Amniotic epithelial cell (primary cell): ENCODE measurements at places on chromosomes 3 and 15.

DNA sequence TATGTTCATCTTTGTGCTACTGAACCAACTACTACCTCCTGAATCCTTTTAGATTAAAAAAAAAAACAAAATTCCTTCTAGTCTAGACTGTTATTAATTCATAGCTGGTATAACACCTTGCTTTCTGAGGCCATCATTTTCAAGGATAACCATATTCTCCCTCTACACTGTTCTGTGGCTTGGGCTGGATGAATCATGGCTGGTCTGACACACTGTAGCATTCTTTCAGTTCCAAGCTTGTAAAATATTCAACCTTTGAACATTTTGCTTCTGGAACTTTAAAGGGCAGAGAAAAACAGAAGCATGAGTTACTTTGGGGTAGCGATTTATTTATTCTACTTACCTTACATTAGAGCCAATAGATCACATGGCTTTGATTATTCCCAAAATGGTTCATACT is 7.6 kb downstream of the HSPBAP1 start:
- peak; percentile 79 for DNase-seq

- DNase-seq = no peak
Measured at GRCh38 chr3:143119974-143120715, 574 bp downstream of the CHST2 start.

GRCh38 chr15:87777054-87777561 is 479.4 kb downstream of the NTRK3 start:
- DNase-seq = peak; percentile 22

DNA sequence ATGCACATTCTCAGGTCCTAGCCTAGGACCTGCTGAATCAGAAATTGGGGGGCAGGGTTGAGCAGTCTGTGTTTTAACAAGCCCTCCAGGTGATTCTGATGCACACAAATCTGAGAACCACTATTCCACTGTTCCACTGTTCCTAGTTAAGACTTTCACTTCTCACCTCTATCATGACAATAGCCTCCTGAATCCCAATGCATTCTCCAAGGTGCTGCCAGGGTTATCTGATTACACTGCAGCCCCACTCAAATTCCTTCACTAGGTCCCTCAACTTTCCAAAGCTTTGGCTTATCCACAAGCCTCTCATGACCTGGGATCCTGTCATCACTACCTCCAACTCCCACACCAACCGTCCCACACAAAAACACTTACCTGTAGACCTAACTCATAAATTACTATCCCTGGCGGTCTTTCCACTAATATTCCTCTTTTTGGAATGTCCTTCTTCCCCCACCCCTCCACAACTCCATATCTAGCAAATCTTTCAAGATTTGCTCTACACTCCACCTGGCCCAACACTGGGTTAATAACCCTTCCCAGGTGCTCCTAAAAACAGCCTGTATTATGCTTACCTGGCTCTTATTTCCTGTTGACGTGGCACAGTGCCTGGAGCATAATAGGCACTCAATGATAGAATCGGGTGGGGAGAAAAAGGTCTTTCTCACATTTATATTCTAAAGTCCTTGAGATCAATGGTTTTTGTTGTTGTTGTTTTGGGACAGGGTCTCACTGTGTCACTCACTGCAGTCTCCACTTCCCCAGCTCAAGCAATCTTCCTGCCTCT is 27.2 kb downstream of the TBL1XR1 start:
- no peak for DNase-seq

DNA sequence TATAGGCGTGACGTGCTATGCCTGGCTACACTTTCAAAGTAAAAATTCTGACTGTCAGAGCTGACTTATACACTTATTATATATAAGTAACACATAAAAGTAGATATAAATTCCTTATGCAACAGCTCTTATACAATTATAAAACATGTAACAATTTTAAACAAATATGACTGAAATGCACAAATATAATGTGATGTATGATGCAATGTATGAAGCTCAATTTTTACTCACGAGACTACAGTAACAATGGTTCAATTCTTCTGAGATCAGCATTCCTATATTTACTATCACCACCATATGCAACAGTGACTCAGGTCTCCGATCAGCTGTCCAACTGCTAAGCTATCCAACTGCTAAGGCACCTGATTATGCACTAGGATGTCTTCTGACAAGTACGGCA is 8.2 kb downstream of the BNIP2 start:
- DNase-seq = no peak

DNA sequence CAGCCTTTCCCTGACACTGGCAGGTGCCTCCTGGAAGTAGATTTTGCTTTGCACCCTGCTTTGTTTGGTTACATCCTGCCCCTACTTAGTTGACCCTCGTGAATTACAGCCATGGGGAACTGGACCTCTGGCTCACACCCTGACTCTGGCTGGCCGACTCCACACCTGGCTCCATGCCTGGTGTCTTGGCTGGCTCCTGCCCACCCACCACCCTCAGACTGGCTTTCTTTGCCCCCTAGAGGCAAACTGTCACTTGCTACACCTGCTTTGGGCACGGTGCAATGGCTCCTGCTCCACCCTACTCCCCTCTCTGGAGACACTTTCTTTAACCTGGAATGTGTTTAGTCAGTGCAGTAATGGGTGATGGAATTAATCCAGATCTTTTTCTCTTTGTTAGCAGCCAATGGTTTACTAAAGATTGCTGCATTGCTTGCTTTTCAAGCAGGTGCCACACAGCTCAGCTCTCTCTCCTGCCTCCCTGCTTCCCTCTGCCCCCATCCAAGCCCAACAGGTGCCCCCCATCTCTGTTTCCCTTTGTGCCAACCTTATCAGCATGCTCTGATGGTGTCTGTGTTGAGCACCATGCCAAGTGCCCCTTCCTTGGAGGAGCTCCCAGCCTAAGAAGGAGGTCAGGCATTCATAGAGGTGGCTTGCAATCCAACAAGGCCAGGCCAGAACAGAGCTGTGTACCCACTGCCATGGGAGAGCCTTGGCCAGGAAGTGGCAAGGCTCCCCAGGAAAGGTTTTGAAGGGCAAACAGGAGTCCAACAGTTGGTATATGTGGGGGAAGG is 38.4 kb downstream of the RASGRF1 start:
- DNase-seq = no peak

DNA sequence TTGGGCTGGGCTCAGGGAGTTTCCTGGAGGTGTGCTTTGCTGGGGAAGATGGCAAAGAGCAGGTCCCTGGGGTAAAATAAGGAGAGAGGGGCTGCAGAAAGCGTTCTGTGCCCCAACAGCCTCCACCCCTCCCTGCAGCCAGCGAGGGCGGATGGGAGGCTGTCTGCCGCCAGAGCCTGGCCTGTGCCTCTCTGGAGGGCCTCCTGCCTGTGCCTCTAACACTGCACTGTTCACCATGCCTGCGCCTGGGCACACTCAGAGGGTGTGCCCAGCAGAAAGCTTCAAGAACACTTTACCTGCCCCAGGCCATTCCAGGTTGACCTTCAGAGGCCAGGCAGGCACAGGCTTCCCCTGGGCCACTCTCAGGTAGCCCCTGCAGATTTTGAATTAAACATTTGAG is 77.7 kb upstream of the KLF13 start:
- no peak for DNase-seq

DNA sequence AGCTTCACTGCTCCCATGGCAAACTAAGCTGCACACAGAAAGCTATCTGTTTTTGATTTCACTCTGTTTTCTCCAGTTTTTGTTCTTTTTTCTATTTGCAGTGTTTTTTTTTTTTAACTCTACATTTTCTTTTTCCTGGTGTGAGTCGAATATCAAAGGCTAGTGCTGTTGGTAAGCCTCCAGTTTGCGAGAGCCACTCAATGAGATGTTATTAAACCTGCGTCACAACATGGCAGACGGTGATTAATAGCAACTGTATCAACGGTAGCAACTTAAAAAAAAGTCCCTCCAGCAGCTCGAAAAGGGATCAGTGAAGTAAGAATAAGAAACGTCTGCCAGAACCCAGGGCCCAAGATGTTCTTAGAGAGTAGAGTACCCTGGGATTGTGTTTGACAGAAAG is 84.1 kb downstream of the MEIS2 start:
- DNase-seq = peak; percentile 82

- DNase-seq = peak; percentile 86
Measured at GRCh38 chr3:14224895-14225294, 46.3 kb downstream of the LSM3 start.

GRCh38 chr3:142243134-142243533 is 17.7 kb upstream of the GK5 start:
- no peak for DNase-seq

DNA sequence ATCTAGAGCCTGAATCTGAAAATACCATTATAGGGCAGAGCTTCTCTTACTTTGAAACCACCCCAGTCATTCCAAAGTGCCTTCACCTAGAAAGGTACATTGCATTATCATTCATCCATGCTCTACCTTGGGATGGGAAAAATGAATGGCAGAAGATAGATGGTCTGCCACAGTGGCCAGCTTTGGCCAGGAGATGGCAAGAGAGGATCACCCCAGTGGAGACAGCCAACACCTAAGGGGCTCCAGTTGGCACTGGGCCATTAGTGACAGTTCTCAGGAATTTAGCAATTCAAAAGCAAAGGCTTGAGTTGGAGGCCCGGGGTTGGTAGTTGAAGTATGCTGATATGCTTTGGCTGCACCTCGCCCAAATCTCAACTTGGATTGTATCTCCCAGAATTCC is 253.6 kb upstream of the MRPL3 start:
- DNase-seq = no peak

DNA sequence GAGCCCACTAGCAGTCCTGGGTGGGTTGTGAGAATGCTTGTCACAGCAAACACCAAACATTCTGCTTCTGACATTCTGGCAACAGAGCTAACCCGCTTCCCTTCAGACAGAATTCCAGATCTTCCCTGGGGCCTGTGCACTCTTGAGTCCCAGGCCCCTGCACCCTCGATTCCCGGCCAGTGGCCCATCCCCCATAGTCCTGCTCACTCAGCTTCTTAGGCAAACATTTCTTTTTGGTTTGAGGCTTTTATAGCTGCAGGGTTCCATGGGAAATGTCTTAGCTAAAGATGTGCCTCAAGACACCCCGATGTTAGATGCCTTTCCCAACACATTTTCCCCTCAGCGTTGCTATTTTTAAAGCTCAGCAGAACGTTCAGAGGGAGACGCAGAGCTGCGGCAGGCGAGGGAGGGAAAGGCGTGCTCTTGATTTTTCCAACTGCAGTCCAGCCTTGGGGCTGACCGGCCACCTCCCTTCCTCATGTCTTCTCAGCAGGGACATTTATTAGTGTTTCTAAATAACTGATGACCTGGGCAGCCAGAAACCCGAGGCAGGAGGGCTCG is 35.2 kb downstream of the ABTB1 start:
- DNase-seq = no peak
